ENCODE measurements at places on chromosomes 5 and 9. TPM values are rescaled to one million over a fixed set of nuclear protein-coding genes. Genes with fewer than 3 reads are reported as not detected.

SLC45A2 gene
- total RNA-seq: not detected

IFNB1 gene
- total RNA-seq: not detected

CFAP157 gene
- not detected for total RNA-seq

GDNF gene
- total RNA-seq: not detected

OR1L1 gene
- total RNA-seq: not detected

LCN15 gene
- total RNA-seq: not detected

PCDHB16 gene
- total RNA-seq: 1.0 TPM

HMMR gene
- 2.3 TPM for total RNA-seq

MAMDC4 gene
- 0.37 TPM for total RNA-seq

MCC gene
- 33.8 TPM for total RNA-seq

TMEM232 gene
- total RNA-seq: 1.0 TPM

FAM221B gene
- not detected for total RNA-seq

CDHR2 gene
- total RNA-seq: not detected

PAEP gene
- total RNA-seq: not detected

SLC25A48 gene
- not detected for total RNA-seq

IL13 gene
- not detected for total RNA-seq

TSC1 gene
- 16.1 TPM for total RNA-seq

TTC16 gene
- total RNA-seq: not detected

ST8SIA4 gene
- total RNA-seq: 4.1 TPM

RUSC2 gene
- total RNA-seq: 15.7 TPM

NUDT12 gene
- total RNA-seq: 7.8 TPM

SFXN1 gene
- 21.5 TPM for total RNA-seq
